ENCODE measurements at places on chromosomes 7 and 10.

DNA sequence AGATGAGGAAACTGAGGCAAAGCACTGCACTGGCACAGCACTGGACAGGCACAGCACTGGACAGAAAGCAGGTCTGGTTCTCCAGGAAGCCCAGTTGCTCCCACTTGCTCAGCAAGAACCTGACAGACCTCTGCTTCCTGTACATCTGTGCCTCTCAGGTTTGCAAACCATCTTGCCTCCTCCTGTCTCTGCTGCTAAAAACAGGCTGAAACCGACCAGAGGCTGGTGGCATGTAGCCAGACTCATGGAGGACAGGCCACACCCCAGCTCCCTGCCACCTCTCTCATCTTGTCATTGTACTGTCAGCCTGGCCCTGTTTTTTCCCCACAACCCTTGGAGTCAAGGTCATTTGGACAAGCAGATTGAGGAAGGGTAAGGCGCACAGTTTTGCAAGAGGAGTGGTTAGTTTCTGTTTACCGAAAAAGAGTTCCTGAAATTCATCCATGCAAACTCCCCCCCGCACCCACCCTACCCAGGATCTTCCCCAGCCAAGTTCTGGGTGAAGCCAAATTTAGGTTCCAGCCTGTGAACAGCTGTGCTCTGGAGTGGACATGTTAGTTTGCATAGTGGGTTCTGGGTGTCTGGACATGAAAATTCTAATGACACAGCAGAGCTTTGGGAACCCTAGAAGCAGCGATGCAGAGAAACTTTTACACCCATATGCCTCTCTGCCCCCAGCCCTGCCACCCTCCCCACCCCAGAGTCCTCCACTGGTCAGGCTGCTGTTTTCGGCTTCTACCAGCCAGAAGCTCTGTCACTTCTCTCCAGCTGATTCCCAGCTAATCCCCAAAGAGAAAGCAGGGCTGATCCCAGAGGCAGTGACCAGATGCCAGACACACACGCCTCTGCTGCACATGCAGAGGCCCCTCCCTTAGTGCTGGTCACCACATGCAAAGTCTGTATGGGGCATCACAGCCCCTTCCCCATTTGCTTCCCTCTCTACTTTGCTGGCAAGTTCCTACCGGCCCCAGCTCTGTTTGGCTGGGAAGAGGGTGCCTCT lies 8.5 kb upstream of the C10orf105 start:
- DNase-seq = peak; percentile 83
- H3K36me3 ChIP-seq = no peaks in the 10 kb centered on the region
- peaks cover 51% of the 10 kb centered on the region for H3K4me1 ChIP-seq

GRCh38 chr7:78172267-78172757 lies 373.7 kb downstream of the PHTF2 start:
- peaks cover 7% of the 10 kb centered on the region for H3K4me1 ChIP-seq
- H3K27me3 ChIP-seq = no peaks in the 10 kb centered on the region
- no peak overlapping the region for H3K27ac ChIP-seq
- DNase-seq = no peak
- H3K36me3 ChIP-seq = no peaks in the 10 kb centered on the region
- no peak overlapping the region for H3K4me3 ChIP-seq

GRCh38 chr7:92843034-92843760 lies 6.8 kb upstream of the CDK6 start:
- no peak overlapping the region for H3K27ac ChIP-seq
- H3K36me3 ChIP-seq = no peaks in the 10 kb centered on the region
- H3K27me3 ChIP-seq = no peaks in the 10 kb centered on the region
- H3K4me3 ChIP-seq = no peak overlapping the region
- no peaks in the 10 kb centered on the region for H3K4me1 ChIP-seq

- no peaks in the 10 kb centered on the region for H3K36me3 ChIP-seq
- H3K4me3 ChIP-seq = no peak overlapping the region
- peaks cover 6% of the 10 kb centered on the region for H3K27me3 ChIP-seq
- no peak overlapping the region for H3K27ac ChIP-seq
Measured at GRCh38 chr7:3078514-3078913, 34.8 kb upstream of the CARD11 start.

GRCh38 chr7:7984424-7984823 lies 15.8 kb downstream of the GLCCI1 start:
- H3K27me3 ChIP-seq = no peaks in the 10 kb centered on the region
- H3K4me1 ChIP-seq = peaks cover under 1% of the 10 kb centered on the region
- no peak overlapping the region for H3K27ac ChIP-seq
- H3K4me3 ChIP-seq = no peak overlapping the region
- H3K36me3 ChIP-seq = no peaks in the 10 kb centered on the region
